ENCODE measurements at places on chromosomes 1 and 21.

GRCh38 chr1:215992620-215993019 lies 425.5 kb downstream of the KCTD3 start:
- no peak for DNase-seq

DNA sequence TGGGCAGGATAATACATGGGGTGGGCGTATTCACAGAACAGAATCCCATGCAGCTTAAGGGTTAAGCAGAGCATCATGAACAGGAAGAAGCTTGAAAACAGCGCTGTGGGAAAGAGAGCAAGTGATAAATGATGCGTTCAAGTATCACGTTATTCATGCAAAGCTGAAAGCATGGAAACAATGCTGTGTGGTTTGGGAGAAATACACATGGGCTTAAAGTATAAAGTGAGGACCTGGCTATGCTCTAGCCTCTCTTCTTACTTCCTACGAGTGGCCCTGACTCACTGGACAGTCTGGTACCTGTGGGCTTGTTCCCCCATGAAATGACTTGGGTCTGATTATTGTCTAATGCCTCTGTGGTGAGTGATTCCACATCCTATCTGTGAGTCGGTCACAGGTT lies 25.7 kb downstream of the TMPRSS2 start:
- no peak for DNase-seq

- no peak for DNase-seq
These were observed 175.7 kb downstream of the ST6GALNAC3 start for GRCh38 chr1:76250271-76250670.

GRCh38 chr1:172273647-172274396 lies 146.7 kb upstream of the C1orf105 start:
- no peak for DNase-seq

GRCh38 chr1:84855168-84855567 lies 37.8 kb downstream of the LPAR3 start:
- no peak for DNase-seq

GRCh38 chr21:36848730-36849274 lies 117.7 kb downstream of the HLCS start:
- DNase-seq, result no peak

DNA sequence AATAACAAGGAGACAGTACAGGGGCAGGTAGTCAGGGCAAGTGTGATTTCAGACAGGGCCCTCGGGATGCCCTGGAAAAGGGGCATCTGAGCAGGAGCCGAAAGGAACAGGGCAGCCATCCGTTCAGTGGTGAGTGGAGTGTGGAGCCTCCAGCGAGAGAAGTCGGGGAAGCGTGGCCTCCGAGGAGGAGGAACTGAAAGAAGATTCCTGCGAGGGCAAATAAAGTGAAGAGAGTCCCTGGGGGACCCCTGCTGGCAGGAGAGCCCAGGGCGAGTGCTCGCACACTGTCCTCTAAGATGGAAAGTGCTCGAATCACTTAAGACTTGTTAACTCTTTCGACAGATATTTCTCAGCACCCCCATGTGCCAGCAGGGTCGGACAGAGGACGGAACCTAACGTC lies 3.5 kb upstream of the UTS2 start:
- DNase-seq, result no peak

- DNase-seq, result no peak
These were observed 132.2 kb downstream of the CLIC6 start for GRCh38 chr21:34800797-34801518.

DNA sequence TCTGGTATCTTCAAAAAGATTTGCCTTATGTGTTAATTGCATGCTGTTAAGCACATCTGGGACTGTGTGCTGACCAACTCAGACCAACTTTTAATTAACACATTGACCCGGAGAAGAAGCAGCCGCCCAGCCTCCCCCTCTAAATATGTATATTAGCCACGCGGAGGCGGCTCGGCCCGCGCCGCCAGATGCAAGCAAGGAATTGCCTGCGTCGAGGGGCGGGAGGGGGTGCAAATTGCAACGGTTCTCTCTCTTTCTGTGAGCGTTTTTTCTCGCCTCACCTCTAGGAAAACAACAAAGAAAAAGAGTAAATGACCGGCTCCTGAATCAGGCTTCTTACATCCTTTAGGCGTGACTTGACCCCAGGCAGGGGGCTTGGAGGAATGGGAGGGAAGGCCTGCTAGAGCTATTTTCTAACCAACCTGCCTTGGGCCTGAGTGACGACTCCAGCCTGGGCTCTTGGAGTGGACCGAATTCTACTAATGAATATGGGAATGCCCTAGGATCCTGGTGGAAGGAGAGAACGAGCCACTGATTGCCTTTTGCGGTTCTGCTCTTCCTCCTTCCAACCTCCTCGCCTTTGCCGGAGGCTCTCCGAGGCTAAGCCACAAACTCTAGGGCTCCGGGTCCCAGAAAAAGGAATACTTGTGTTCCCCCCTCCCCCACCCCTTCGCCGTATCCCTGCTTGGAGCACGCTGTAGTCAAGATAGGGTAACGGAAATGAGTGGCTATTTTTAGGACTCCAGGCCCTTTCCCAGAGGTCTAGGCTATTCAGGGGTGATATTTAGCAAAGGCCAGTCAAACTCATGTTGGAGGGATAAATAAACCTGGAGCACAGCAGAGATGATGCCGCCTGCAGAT lies 417.0 kb upstream of the ESRRG start:
- no peak for DNase-seq

DNA sequence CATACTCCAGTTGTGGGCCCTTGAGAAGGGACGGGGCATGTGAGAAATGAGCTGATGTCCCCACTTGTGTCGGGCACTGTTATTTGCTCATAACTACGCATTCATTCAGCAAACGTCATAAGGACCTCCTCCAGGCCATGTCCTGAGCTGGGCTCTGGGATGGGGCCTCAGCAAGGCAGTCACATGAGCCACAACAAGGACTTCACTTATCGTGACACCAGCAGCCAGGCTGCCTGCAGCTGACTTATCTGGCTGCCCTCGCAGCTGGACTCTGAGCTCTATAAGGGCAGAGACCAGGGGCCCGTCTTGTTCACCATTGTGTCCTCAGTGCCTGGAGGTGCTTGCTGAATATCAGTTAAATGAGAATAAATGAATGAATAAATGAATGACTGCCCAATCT lies 37.5 kb upstream of the GRIK3 start:
- no peak for DNase-seq

Data from mesenteric fat pad (tissue), 1 donor.